ENCODE measurements at places on chromosomes 1 and 21. TPM values are rescaled to one million over a fixed set of nuclear protein-coding genes. Genes with fewer than 3 reads are reported as not detected.

- no peak for DNase-seq
These were observed 113.4 kb downstream of the NGF start for GRCh38 chr1:115224636-115225035.

GRCh38 chr1:88327391-88328267 lies 356.4 kb upstream of the PKN2 start:
- DNase-seq: no peak

DNA sequence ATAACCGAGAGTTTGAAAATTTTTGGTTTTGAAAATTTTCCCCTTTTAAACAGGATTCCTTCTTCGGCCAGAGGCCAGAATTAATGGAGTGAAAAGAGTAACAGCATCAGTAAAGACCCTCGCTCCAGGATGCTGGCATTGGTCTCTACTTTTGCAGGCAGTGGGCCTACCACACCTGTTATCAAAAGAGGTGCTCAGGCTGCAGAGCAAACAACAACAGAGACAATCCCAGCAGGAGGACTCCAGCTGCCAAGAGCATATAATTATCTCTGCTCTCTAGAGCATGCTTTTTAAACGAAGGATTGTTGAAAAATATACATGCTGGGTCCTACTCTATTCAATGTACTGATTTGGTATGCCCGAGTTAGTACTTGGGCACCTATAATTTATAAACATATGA lies 1048.5 kb downstream of the PLA2G4A start:
- DNase-seq: no peak

- no peak for DNase-seq
These were observed 53.7 kb downstream of the ZBTB8A start for GRCh38 chr1:32592943-32593342.

The OR10T2 gene
- total RNA-seq: not detected

GRCh38 chr21:39004634-39005501 lies 178.4 kb downstream of the PSMG1 start:
- no peak for DNase-seq

- DNase-seq: no peak
These were observed 5.7 kb downstream of the TMEM50A start for GRCh38 chr1:25343872-25344271.

Data from omental fat pad (tissue), 4 donors.